Stimulated activated CD4-positive, alpha-beta T cell treated with anti-CD3 and anti-CD28 coated beads, Interleukin-4, amount 100 ng/mL, for 1 hour (primary cell): ENCODE measurements at places on chromosomes 1 and 21.

- DNase-seq, result no peak
Measured at GRCh38 chr21:29182691-29183092, 52.2 kb downstream of the MAP3K7CL start.

GRCh38 chr1:2552189-2552588, 4.0 kb upstream of the TNFRSF14 start:
- no peak for DNase-seq

GRCh38 chr1:34366875-34367624, 190.3 kb downstream of the C1orf94 start:
- DNase-seq, result no peak

GRCh38 chr1:26752519-26752918, 35.2 kb upstream of the PIGV start:
- no peak for DNase-seq

DNA sequence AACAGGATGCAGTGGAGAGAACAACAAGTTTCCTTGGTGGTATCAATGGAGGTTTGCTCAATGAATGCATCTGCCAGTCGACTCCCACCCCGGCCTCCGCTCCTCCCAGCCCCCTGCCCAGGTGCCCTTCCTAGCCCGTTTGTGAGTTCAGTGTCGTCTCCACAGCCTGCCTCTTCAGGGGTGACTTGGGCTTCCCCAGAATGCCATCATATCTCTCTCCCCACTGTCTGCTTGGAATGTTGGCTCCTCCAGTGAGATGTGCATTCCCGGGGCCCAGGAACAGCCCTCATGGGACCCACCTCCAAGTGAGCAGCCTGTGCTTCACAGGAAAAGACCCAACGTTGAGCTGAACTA, 30.5 kb downstream of the MATN1 start:
- no peak for DNase-seq

DNA sequence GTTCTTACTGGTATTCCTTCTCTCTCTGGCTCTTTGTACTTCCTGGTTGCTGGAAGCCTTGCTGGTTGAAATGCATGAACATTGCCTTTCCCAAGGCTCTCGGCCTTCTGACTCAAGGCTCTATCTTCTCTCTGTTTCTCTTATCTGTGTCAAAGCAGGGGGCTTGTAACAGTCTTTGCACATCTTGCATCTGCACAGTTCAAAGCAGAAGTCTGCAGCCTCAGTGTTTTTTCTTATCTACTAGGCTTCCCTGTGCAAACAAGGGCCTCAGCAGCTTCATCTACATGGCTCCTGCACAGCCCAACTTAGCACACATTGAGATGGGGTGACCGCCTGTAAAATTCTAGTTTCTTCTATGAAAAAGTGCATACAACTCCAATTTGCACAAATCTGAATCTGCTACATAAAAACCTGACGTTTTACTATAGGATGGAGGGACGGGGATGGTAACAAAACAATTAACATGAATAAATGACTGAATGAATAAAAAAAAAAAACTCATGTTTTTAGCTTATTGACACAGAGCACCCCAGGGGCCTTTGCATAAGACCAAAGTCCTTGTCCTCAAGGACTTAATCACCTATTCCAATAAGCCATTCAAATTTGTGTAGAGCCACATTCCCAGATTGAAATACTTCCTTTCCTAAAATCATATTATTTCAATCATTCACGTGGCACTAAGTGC, 458.3 kb downstream of the LMO4 start:
- DNase-seq, result no peak

- DNase-seq, result no peak
Measured at GRCh38 chr1:190328361-190328760, 149.3 kb downstream of the BRINP3 start.

DNA sequence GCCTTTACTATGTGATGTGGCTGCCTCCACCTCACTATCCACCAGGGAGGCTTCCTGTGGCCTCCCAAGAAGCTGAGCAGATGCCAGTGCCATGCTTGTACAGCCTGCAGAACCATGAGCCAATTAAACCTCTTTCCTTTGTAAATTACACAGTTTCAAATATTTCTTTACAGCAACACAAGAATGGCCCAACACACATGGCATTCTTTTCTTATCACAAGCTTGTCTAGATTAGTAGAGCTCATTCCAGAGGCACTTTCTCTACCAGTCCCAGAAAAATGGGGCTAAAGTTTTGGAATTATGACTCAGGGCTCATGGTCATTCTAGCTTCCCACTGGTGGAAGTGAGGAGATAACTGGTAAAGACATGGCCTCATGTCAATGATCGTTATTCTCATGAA, 655.2 kb downstream of the LMO4 start:
- DNase-seq, result no peak

DNA sequence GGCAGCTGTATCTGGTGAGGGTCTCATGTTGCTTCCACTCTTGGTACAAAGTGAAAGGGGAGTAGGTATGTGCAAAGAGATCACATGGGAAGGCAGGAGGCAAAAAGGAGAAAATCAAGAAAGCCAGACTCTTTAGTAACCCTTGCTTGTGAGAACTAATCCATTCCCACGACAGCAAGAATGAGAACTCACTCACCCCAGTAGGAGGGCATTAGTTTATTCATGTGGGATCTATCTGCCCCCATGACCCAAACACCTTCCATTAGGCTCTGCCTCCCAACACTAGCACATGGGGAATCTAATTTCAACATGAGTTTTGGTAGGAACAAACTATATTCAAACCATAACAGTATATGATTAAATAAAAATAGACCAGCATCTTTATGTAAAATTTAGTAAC, 57.6 kb downstream of the ZNHIT6 start:
- no peak for DNase-seq

DNA sequence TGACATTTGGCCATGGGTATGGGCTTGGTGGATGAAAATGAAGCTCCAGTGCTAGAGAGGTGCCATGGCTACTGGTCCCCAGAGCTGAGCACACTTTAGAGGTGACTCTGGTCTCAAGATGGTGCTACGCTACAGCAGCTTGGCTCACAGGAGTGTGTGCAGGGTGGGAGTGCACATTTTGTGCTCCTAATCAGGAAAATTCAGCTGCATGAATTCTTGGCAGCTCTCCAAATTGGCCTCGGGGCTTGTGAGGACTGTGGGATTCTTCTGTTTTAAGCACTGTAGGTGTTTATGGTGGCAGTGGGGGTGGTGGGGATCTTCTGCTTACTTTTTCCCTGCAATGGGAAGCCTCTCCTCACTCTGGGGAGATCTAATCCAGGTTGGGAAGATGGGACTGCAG, 17.3 kb upstream of the TIPRL start:
- no peak for DNase-seq

GRCh38 chr1:218538341-218538740, 193.2 kb downstream of the TGFB2 start:
- no peak for DNase-seq
